ENCODE measurements at places on chromosomes 3 and 15.

DNA sequence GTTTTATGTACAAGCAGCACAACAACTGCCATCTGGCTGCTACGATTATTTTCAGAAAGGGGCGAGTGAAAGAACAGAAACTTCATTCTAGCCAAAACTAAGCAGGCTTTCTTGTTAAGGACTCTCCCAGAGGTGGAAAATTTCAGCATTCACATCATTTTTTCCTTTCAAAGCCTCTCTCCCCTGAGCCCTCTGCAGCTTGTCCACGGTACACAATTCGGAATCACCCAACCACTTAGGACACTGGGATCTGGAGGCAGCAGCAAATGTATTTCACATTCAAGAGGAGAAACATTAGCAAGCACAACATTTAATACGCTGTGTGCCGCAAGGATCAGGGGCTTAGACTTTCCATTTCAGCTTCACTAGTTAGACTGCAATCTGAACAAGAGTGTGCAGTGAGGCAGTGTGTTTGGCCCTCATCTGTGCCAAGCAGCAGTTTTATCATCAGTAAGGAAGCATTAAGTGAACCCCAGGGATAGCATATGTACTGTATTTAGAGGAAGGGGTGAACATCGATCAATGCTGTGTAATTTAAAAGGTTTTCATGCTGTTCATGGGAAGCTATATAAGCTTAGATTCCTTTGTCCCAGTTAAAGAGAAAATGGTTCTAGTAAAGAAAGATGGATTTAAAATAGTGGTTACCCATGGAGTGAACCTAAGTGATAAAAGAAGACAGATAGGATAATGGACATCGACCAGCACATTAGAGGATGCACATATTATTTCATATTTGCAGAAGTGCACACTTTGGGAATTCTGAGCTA, 504.9 kb downstream of the TBL1XR1 start:
- DNase-seq = no peak

GRCh38 chr3:123078101-123078500, 11.3 kb downstream of the PDIA5 start:
- no peak for DNase-seq

DNA sequence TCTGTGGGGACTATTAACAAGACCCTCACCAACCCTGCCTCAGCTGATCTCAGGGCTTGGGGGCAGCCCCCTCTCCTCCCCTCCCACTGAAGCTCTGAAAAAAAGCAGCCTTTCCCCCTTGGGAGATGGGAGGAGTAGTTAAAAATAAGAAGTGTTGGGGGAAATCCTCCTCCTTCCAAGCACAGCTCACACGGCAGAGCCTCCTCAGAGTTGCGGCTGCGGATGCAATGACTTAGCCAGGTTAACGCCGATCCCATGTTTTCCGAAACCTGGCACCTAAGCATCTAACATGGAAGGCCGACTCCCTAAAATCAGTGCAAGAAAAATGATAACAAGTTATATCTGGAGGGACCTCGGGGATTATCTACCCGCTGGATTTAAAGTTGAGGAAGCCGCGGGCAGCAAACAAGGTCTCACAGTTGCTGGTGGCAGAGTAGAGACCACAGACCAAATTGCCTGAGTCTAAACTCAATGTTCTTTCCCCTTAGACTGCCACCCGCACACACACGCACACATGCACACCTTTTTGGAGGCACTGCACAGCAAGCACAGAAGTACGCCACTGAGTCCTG, 1.1 kb upstream of the TPM1 start:
- DNase-seq = no peak

DNA sequence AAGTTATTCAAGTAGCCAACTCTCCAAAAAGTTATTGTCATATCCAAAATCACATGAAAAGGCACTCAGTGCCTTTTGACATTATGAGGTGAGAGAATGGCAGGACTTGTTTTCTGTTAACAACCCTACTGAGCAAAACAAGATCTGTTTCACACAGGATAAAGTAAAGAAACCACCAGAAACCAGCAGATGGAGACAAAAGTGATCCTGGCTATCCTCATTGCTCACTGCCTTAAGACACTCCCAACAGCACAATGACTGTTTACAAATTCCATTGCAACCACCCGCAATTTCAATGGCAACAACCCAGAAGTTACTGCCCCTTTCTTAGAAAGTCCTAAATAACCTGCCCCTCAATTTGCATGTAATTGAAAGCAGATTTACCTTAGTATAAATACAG, 352.6 kb upstream of the NDN start:
- no peak for DNase-seq

GRCh38 chr15:55780292-55780691, 37.3 kb upstream of the PRTG start:
- DNase-seq = no peak

GRCh38 chr3:143811602-143812001, 36.7 kb downstream of the SLC9A9 start:
- no peak for DNase-seq

GRCh38 chr15:31268108-31268501, 58.5 kb upstream of the KLF13 start:
- no peak for DNase-seq

DNA sequence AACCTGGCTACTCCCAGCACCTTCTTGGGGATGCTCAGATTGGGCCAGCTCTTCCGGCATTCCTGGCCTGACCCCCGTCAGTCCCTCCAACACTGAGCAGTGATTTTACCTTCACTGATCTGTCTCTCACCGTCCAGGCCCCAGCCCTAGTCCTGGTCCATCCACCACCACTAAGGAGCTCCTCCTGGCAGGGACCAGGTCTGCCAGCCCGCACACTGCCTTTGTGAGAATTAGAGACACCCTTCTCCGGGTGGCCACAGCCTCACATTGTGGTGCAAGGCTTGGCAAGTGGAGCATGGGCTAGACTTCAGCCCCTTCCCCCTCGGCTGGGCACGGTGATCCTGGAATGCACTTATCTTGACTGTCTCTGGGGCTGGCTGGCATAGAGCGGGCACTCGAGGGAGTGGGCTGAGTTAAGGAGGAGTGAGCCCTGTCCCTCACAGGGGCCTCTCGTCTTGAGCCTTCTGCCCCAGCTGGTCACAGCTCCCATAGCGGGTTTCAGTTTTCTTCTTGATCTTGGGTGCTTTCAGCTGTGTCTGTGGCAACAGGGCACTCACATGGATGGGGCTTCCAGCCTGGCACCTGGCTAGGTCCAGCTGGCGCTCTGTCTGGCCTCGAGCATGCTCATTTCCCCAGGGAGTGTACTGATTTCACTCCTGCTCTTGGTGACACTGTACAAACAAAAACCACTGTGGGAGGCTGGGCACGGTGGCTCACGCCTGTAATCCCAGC, 53.9 kb downstream of the LINGO1 start:
- DNase-seq = peak; percentile 25

- DNase-seq = no peak
Observed at GRCh38 chr3:193757457-193757856, 164.4 kb downstream of the OPA1 start.

- DNase-seq = no peak
Observed at GRCh38 chr3:111541911-111542483, at the start of gene CD96. Gene CD96 (plus strand): TSS chr3:111542197. CDS start chr3:111542249, 52 bp downstream.

GRCh38 chr15:89379818-89380217, 45.2 kb upstream of the POLG start:
- DNase-seq = no peak

DNA sequence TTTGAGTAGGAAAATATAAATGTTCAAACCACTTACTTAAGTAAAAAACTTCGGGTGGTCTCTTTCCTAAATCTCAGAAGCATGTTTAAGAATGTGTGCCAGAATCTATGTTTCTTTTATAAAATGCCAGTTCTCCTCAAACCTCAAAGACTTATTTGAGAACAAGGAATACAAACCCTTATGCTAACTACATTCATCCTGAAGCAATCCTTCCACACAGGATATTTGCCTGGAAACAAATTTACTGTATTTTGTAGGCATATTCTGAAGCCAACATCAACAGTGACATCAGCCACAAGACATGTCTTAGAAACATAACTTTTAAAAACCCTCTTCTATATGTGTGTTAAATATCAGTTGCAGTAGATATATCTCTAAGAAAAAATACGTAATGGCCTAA, 1077.0 kb downstream of the ROBO1 start:
- DNase-seq = no peak

DNA sequence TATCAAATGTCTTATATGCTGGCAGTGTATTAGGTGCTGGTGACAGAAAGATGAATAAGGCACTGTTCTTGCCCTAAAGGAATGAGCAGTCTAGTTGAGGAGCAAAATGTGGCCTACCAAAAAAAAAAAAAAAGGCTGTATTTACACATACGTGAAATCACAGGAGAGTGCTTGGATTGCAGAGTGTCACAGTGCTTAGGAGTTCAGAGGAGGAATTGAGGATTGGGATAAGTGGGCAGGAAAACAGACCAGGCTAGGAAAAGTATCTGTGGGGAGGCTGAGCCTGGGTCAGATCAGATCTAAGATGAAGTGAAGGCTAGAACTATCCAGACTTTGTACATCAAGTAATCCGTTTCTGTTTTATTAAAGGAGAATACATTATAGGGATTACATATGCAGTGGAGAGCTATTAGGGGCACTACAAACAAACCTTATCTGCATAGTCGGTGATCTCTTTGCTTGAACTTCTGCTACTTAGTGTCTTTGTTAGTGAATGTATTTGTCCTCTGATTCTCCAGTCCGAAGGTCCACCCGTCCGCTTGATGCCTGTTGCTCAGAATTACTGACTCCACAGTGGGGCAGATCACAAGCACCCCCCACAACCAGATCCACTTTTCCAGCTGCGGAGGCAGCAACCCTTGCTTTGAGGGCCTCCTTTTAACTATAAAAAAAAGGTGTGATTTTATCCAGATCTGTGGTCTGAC, 80.0 kb downstream of the FNDC3B start:
- DNase-seq = no peak

- no peak for DNase-seq
Observed at GRCh38 chr3:160126051-160126450, 99.2 kb upstream of the C3orf80 start.
